ENCODE measurements at places on chromosomes 11 and 22. TPM values are rescaled to one million over a fixed set of nuclear protein-coding genes. Genes with fewer than 3 reads are reported as not detected.

GRCh38 chr11:119854521-119854920, 125.5 kb upstream of the NECTIN1 start:
- DNase-seq = no peak

WT1 gene
- total RNA-seq = 0.21 TPM

- DNase-seq = no peak
Observed at GRCh38 chr11:76790251-76790650, 7.1 kb downstream of the TSKU start.

DNA sequence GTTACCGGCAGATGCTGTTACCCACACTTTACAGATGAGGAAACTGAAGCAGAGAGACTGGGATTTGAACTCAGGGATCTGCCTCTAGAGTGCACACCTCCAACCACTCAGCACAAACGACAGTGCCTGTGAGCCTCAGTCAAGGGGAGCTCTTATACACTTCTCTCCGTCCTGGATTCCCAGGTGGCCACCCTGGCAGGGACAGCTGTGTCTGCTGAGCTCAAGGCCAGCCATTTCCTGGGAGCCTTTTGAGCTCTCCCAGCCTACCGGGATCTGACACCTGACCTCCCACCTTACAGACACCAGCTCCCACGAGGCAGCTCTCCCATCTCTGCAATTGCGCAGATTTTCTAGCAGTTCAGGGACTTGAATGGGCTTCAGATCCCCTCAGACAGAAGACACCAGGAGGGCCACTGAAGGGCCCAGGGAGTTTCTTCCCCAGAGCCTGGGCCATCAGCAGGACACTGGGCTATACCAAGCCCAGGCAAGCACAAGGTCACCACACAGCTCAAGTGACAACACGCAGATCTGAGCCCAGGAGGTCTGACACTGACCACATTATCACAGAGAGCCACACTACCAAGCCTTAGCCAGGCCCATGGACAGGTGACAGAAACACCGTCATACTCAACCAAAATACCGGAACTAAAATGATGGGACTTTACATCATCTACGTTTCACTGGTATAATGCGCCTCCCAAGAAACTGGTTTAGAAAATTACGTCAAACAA, 17.1 kb downstream of the PDGFB start:
- DNase-seq = no peak

GRCh38 chr11:21554284-21554683, 638.6 kb upstream of the ANO5 start:
- DNase-seq = no peak
